ENCODE measurements at places on chromosomes 2 and 18.
A peak's percentile ranks its signal among the peaks of the same experiment; 100 is the strongest.

- no peak for DNase-seq
These were observed 39.7 kb downstream of the SH3RF3 start for GRCh38 chr2:109168716-109169115.

DNA sequence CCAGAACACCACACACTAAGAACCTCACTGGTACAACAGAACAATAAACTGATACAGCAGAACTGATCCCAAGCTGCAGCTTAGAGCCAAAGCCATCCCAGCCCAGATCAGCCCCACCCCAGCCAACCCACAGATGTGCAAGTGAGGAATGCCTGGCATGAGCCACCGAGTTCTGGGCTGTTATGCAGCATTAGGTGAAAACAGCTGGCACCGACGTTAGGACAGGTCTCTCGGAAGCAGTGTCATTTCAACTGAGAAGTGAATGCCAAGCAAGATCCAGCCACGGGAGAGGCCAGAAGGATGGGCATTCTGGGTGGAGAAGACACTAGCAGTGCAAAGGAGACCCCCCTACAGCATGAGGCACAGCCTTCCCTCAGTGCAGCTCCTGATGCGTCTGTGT is 38.9 kb downstream of the ADCY3 start:
- DNase-seq = no peak

DNA sequence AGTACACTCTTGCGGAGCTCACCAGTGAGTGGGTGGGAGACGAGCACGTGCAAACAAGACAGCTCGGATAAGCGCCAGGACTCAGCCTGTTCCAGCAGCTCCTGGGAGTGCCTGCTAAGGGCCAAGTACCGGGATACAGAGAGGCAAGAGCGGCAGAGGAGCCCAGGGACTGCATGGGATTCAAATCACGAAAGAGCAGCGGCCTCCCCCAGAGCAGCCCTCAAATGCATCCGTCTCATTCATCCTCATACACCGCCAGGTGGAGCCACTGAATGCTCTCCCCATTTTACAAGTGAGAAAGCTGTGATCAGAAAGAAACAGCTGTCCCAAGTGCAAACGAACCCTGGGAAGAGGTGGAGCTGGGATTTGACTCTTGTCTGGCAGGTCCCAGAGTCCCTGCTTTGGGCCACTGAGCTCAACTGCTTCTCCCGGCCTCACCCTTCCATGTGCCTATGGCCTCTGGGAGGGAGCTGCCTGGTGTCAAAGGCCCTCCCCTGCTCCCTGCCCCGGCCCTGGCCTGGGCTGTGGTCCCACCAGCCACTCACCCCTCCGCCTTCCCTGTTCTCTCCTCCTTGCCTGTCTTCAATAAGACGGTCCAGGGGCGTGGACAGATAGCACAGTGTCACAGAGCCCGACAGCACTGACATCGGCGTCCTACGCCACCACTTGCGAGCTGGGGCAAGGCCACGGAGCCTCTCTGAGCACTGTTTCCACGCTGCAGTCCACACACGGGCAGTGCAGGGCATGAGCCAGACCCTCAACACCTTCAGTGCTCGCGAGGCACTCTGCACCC is 72.8 kb upstream of the TAF1B start:
- DNase-seq = peak; percentile 60

DNA sequence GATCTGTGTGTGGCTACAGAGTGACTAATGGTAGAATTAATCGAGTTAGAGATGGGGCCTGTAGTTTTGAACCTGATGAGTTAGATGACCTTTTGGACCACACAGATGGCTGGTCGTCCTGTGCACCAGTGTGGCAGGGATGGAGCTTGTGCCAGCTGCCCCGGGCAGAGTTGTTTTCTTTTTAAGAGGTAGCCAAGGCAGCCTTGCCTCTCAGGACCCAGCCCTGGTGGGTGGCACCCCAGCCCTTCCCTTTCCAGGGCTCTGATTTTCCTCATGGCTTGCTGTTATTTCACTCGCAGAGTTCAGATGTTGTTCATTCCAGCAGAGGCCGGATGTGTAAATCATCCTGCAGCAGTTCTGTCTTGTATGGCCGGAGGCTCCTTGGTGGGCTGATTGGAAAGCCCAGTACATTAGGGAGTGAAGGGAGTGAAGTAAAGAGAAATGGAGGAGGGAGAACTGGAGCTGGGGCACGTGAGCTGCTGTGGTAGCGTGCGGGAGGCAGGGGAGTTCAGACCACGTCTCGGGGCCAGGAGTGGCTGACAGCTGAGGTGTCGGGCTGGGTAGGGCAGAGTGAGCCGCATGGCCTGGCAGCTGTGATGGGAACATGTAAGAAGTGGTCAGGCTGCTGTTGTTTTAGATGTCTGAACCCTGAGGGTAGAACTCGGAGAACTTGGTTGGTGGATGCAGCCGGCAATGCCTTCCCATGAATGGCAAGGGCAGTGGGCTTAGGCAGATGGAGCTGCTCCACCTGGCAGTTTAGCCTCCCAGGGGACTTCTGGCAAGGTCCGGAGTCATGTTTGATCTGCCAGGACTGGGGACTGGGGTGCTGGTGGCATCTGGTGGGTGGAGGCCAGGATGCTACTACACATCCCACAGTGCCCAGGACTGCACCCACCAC is 28.8 kb downstream of the ASAP2 start:
- DNase-seq = no peak

DNA sequence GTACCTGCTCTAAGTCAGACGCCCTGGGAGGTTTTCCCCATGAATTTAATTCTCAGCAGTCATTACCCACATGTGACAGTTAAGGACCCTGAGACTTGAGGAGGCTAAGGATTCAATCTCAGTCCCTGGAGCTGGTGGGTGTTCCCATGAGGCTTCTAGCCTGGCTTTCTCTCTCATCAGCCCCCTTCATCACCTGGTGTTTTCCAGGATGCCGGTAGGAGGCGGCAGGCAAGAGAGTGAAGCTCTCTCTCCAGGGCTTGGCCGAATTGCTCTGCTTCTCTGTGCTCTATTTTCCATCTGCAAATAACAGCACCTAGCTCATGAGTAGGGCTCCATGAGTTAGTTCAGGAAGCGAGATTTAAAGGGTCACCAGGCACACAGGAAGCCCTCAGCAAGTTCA is 241.9 kb downstream of the PTPRM start:
- DNase-seq = no peak

DNA sequence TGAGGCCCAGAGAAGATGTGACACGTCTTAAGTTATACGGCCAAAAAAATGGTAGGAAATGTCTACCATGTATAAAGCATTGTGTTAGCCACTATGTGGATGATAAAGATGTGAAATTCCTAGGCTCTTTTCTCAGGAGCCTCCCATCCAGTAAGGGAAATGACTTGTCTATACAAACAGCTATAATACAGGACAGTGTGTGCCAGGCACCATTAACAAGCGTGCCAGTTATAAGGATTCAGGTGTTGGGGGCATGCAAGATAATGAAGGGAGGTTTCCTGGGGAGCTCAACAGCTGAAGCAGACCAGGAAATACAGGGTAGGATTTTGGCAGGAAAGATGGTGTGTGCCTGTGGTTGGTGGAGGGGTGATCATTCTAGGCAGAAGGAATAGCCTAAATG is 37.6 kb downstream of the ALPK2 start:
- no peak for DNase-seq

GRCh38 chr2:201450954-201451291 is 335 bp downstream of the TRAK2 start:
- DNase-seq = no peak

- DNase-seq = peak; percentile 89
These were observed 132.2 kb downstream of the DOCK10 start for GRCh38 chr2:224909885-224910573.

DNA sequence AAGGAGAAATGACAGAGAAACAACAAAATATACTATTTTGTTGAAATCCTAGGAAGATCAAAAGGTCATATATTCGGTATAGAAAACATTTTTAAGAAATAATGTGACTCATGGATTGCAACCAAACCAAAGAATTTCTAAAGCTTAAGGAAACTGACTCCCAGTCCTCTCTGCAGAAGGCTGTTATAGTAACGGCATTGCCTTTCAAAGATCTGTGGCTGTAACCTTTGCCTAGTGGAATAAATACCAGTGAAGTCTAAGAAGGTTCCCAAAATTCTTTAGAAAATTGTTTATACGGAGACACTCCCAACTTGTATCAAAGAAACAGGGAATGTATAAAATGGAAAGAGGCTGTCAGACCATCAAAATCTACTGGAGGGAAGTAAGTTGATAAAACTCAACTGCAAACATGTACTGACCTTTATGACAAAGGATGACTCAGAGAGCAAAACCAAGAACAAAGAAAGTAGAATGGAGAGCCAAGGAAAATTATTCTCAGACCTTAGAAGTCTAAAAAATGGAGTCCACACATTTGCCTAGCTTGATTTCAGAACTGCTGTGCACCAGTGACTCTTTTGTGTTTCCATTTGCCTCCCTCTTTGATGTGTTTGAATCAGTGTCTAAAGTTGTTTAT is 48.6 kb upstream of the FSIP2 start:
- no peak for DNase-seq

DNA sequence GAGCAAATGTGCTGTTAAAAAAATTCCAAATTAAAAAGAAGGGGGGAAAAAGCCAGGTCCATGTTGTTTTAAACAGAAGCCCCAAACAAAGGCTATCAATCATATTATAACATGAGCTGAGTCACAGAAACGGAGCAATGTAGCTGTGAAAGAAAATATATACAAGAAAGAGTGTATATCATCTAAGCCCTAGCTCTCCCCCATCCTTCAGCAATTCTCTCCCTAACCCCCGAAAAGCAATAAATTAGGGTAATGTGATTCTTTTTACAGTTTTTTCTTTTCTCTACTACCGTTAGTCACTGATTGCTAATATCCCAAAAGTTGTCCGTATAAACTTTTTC is 25.3 kb downstream of the FEZ2 start:
- no peak for DNase-seq

GRCh38 chr18:60554967-60555366 is 182.4 kb upstream of the MC4R start:
- no peak for DNase-seq
